Cardiac muscle cell (in vitro differentiated cells and primary cell): ENCODE measurements at places on chromosomes 7 and 10. TPM values are rescaled to one million over a fixed set of nuclear protein-coding genes. Genes with fewer than 3 reads are reported as not detected.

GRCh38 chr7:28581351-28581750 is 169.0 kb downstream of the CREB5 start:
- H3K36me3 ChIP-seq: no peaks in the 10 kb centered on the region
- H3K4me3 ChIP-seq: no peak overlapping the region
- no peaks in the 10 kb centered on the region for H3K4me1 ChIP-seq
- H3K27ac ChIP-seq: no peak overlapping the region
- no peak for DNase-seq

GPR158 gene
- 0.61 TPM in 1 of 2 replicates, not detected in the other for polyA plus RNA-seq

- no peak for DNase-seq
- no peak overlapping the region for H3K4me3 ChIP-seq
Observed at GRCh38 chr10:132168571-132169030, 18.1 kb upstream of the DPYSL4 start.

MOGAT3 gene
- not detected in 2 replicates for polyA plus RNA-seq

- H3K4me3 ChIP-seq: no peak overlapping the region
- H3K27me3 ChIP-seq: no peaks in the 10 kb centered on the region
- H3K27ac ChIP-seq: peak overlapping the region; percentile 73
- peak; percentile 29 for DNase-seq
- H3K36me3 ChIP-seq: no peaks in the 10 kb centered on the region
Observed at GRCh38 chr7:36871863-36872262, 147.6 kb upstream of the AOAH start.

- peaks cover 5% of the 10 kb centered on the region for H3K4me1 ChIP-seq
- H3K27ac ChIP-seq: no peak overlapping the region
- H3K27me3 ChIP-seq: no peaks in the 10 kb centered on the region
- no peak overlapping the region for H3K4me3 ChIP-seq
- no peak for DNase-seq
Observed at GRCh38 chr7:39921506-39922175, 28.4 kb upstream of the CDK13 start.

ABCC2 gene
- polyA plus RNA-seq: 0.12 and 0.92 TPM in 2 replicates

DNA sequence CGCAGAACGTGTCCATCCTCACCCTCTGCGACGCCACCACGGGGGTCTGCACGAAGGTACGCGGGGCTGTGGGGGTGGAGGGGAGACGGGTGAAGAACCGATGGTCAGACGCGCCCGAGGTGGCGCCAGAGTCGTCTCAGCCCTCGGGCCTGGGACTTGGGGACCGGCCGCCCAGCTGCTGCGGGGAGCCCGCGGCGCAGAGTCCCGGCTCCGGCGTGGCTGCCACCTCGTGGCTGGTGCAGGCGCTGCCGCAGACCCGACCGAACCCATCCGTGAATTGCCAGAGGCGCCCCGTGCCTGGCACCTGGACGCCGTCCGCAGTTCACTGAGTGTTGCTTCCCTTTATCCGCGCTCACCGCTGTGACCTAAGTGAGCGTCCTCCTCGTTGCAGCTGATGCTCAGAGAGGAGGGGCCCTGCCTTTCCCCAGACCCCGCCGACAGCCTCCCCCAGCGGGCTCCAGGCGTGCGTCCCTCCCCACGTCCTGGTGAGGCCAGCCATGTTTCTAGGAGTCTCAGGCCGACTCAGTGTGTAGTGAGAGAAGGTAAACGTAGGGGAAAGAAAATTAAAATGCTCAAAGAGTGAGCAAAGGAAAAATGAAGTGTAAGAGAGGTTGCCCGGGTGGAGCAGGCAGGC is 208.7 kb downstream of the PAXIP1 start:
- H3K4me1 ChIP-seq: no peaks in the 10 kb centered on the region
- no peak for DNase-seq
- no peak overlapping the region for H3K27ac ChIP-seq
- no peak overlapping the region for H3K4me3 ChIP-seq

- no peak for DNase-seq
- no peaks in the 10 kb centered on the region for H3K36me3 ChIP-seq
- H3K27me3 ChIP-seq: no peaks in the 10 kb centered on the region
- no peak overlapping the region for H3K27ac ChIP-seq
Observed at GRCh38 chr7:46908770-46909169, 673.1 kb downstream of the TNS3 start.

SLC18A2 gene
- polyA plus RNA-seq: 0.30 and 1.0 TPM in 2 replicates

- H3K4me3 ChIP-seq: no peak overlapping the region
- no peaks in the 10 kb centered on the region for H3K36me3 ChIP-seq
- DNase-seq: no peak
Observed at GRCh38 chr10:91032611-91033206, 111.8 kb upstream of the ANKRD1 start.

OPALIN gene
- polyA plus RNA-seq: not detected in 2 replicates

DNA sequence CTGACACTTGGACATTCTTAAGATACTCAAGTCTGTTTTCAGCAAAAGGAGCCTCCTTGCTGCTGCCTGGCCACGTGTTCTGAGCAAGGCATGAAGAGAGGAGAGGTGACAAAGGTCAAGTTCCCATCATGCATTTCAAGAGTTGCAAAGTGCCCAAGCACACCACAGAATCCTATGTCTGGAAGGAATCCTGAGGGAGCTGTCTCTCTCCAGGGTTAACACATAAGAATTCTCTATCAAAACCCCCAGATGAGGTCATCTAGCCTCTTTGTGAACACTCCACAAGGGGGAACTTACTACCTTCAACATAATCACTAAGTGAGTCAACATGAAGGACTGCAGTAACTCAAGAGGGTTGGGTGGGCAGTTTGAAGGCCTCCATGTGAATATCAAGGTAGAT is 155.5 kb downstream of the RNF216 start:
- H3K27me3 ChIP-seq: no peaks in the 10 kb centered on the region
- DNase-seq: peak; percentile 72
- peaks cover 10% of the 10 kb centered on the region for H3K4me1 ChIP-seq
- H3K36me3 ChIP-seq: peaks cover 4% of the 10 kb centered on the region

ABCB4 gene
- polyA plus RNA-seq: 1.4 and 1.8 TPM in 2 replicates

- no peaks in the 10 kb centered on the region for H3K27me3 ChIP-seq
- H3K4me3 ChIP-seq: no peak overlapping the region
- DNase-seq: peak; percentile 71
- H3K4me1 ChIP-seq: no peaks in the 10 kb centered on the region
Observed at GRCh38 chr10:34854147-34854601, 39.1 kb upstream of the PARD3 start.

OR2A25 gene
- polyA plus RNA-seq: not detected in 2 replicates

GRCh38 chr10:37125191-37125732 is at the start of gene ANKRD30A:
Gene ANKRD30A, plus strand, starts transcription at chr10:37125598. Its CDS starts 190 bp downstream, at chr10:37125788.
- no peaks in the 10 kb centered on the region for H3K36me3 ChIP-seq
- DNase-seq: no peak
- H3K4me1 ChIP-seq: no peaks in the 10 kb centered on the region
- no peak within 1 kb of the TSS for H3K4me3 ChIP-seq

DNA sequence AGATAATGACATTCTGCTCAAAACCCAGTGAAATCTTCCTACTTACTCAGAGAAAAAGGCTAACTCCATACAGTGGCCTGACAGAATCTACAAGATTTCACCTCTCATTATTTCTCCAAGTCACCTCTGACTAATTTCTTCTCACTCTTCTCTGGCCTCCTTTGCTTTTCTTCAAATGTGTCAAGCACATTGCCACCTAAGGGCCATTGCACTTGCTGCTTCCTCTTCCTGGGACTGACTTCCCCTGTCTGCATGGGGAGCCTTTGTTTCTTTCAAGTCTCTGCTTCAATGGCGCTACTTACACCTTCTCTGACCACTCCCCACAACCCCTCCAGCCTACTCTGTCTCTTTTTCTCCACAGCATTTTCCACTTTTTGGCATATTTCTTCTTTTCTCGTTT is 36.0 kb downstream of the PRTFDC1 start:
- no peaks in the 10 kb centered on the region for H3K4me1 ChIP-seq
- no peak for DNase-seq
- no peak overlapping the region for H3K4me3 ChIP-seq
- H3K27ac ChIP-seq: no peak overlapping the region
- H3K27me3 ChIP-seq: no peaks in the 10 kb centered on the region
- H3K36me3 ChIP-seq: no peaks in the 10 kb centered on the region

DNA sequence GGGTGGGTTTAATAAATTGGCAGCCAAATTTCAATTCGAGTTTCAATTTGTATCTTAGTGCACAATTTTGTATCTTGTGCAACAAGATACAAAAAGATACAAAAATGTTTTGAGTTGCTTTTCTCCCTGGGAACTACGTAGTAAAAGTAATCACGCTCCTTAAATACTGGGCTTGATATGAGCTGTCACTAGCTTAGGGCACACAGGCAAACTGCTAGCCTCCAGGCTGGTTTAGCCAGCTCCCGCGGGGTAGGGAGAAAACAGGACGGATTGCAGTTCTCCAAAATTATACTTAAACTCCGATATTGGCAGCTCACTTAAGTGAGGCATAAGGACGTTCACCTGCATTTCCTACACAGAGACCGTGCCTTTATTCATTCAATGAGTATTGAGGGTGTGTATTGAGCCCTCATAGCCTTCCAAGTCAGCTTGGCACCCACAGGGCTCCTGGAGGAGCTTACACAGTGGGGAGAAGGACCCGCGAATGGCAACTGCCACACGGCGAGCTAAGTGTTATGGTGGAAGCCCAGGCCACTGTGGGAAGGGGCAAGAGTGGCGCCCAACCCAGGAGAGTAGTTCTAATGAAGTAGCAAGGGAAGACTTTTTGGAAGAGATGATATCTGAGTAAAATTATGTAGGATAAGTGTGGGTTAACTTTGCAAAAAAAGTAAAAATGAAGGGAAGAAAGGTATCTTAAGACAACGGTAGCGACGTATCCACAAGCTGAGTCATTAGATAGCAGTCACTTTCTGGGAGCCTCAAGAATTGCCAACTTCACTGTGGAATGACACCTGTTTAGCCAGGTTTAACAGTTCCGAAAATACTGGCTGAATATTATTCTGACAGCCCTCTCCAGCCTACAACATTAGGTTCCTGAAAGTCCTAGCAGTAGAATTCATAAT is 1.6 kb upstream of the EPC1 start:
- H3K36me3 ChIP-seq: no peaks in the 10 kb centered on the region
- H3K4me3 ChIP-seq: no peak overlapping the region
- H3K27me3 ChIP-seq: no peaks in the 10 kb centered on the region
- DNase-seq: no peak
- H3K4me1 ChIP-seq: peaks cover 14% of the 10 kb centered on the region

DNA sequence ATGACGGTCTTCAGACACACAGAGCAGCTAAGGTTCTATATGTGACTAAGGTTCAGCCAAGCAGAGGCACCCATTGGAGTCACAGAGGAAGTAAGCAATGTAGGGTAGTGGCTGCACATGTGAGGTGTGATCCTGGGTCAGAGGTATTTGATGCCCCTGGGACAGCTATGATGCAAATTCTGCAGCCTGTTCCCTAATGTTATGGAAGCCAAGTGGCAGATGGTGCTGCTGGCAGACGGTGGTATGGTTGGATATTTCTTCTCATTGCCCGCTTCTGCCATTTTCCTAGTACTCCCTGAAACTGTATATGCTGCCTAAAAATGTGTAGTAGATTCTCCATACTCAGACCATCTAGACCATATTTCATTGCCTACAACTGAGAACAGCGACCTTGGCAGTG is 7.2 kb downstream of the TAS2R16 start:
- no peaks in the 10 kb centered on the region for H3K36me3 ChIP-seq
- H3K4me3 ChIP-seq: no peak overlapping the region
- H3K4me1 ChIP-seq: no peaks in the 10 kb centered on the region

SEC61A2 gene
- polyA plus RNA-seq: 48.4 and 57.3 TPM in 2 replicates

DNA sequence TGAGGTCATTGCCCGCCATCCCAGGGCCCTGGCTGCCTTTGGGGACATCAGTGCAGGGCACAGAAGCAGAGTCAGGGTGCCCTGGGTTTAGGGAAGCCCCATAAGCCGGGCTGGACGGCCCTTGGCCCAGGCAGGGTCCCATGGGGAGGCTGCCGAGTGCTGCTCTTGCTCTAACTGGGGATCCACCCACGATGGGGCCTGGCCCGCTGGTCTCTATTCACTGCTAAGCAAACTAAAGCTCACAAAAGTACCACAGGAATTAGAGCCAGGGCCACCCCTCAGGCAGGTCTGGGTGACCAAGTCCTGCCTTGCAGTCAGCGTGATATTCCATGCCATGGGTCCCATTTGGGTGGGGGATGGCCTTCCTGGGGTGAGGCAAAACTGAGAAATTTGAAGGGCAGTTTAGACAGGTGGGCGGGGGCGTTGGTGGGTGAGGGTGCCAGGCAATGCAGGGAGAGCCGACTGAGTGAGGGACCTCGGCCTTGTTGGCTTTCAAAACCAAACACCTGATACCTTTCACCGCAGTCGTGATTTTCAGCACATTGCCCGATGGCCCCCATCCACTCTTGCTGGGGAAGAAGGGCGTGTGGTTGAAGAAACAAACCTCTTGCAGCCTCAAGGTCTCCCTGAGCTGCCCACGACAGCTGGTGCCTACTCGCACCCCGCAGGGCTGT is 92.8 kb upstream of the PPIF start:
- peak overlapping the region; percentile 24 for H3K27ac ChIP-seq
- H3K36me3 ChIP-seq: peaks cover 3% of the 10 kb centered on the region
- DNase-seq: no peak
- no peaks in the 10 kb centered on the region for H3K27me3 ChIP-seq
- H3K4me1 ChIP-seq: no peaks in the 10 kb centered on the region

GSTO1 gene
- 245 and 260 TPM in 2 replicates for polyA plus RNA-seq

DNA sequence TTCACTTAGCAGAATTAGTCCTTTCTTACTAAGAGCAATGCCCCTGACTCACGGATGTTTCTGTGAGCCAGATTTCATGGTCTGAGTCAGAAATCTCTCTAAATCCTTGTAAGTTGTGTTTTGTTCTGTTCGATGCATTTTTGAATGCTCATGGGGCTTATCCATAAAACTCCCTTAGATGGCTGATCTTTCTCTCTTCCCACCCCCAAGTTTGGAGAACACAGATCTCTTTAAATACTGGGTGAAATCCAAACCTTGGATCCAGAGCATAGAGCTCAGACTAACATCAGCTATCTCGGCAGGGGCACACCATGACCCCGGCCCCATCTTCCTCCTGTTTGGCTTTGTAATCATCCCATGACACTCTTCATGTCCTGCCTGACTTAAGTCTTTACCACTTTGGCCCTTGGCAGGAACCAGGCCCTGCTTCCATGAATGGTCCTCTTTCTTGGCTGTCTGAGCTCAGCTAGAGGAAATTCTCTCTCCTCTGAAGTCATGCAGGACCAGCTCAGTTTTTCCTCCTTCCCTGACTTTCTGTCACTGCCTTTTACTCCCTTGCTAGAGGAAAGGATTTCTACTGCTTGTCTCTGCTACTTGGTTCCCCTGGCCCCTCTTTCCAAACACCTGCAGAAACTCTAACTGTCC is 120.4 kb upstream of the RAB11FIP2 start:
- no peak for DNase-seq

SPDYE6 gene
- polyA plus RNA-seq: 2.2 and 2.4 TPM in 2 replicates

- no peaks in the 10 kb centered on the region for H3K36me3 ChIP-seq
- no peak overlapping the region for H3K4me3 ChIP-seq
- peak; percentile 41 for DNase-seq
Observed at GRCh38 chr10:35372329-35372728, 36.0 kb downstream of the CCNY start.

DNA sequence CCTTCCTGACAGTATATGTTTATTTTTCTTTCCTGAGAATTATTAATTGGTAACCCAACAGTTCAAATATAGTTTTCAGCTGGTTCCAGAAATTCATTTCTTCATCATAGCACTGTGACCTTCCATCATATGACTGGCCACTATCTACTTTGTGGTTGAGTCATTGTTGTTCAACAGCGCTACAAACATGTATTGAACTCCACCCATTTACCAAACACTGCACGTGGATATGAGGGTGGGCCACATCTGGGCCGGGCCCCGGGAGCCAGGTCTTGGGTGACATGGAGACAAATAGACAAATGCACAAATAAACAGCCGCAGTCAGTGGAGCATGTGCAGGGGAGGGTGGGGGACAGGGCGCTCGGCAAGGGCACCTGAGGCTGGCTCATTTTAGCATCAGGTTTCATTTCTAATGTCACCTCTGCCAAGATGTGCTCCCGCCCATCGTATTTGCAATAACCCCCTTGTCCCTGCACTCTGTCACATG is 24.0 kb upstream of the EEPD1 start:
- H3K4me1 ChIP-seq: peaks cover 5% of the 10 kb centered on the region
- DNase-seq: no peak
- H3K4me3 ChIP-seq: no peak overlapping the region
- no peaks in the 10 kb centered on the region for H3K27me3 ChIP-seq
- H3K36me3 ChIP-seq: no peaks in the 10 kb centered on the region
- no peak overlapping the region for H3K27ac ChIP-seq

CAV1 gene
- 1.8 and 3.2 TPM in 2 replicates for polyA plus RNA-seq

AGBL3 gene
- 3.8 and 6.6 TPM in 2 replicates for polyA plus RNA-seq
